ENCODE measurements at places on chromosomes 16 and 17.
A peak's percentile ranks its signal among the peaks of the same experiment; 100 is the strongest.

- no peak for DNase-seq
Observed at GRCh38 chr17:2964831-2965230, 98.6 kb downstream of the OR1D5 start.

GRCh38 chr17:29914819-29915537 is 15.1 kb downstream of the SSH2 start:
- DNase-seq, result no peak

DNA sequence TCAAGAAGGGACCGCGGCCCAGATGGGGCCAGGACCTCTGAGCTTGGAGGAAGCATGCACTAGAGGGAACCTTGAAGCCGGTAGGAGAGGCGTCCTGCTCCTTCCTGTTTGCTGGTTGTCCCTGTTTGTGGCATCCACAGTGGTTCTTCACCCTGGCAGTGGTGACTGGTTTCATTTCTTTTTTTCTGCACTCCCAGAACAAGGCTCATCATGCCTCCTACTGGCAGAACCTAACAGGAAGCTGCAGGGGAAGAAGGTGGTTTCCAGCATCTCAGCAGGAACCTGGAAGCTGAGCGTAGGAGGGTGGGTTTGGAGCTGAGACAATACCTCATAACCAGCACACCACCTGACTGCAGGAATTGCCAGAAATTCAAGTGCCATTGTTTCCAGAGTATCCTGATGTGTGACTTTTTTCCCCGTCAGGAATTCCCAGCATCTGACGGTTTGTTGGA is 5.8 kb downstream of the TMEM231 start:
- DNase-seq, result no peak

DNA sequence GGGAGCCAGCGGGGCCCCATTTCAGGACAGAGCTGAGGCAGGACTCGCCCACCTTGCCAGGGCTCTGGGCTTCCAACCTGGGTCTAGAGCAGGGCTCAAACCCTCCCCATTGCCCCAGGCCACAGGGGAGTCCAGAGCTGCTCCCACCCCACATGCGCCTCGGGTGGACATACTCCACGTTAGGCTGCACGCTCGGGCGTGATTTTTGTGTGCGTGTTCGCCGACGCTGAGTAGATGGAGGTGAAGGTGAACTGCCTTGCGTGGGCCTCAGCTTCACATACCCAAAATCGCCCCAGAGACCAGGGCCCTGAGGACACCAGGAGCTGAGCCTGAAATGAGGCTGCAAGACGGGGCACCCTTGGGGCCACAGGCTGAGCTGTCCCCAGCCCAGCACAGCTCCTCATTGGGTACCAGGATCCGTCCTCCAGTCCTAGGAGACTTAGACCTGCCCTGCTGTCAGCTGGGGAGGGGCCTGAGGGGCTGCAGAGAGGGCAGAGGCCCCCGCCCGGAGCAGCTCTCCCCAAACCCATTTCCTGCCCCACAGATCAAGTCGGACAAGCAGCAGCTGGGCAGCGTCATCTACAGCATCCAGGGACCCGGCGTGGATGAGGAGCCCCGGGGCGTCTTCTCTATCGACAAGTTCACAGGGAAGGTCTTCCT is 8.2 kb downstream of the CDH15 start:
- no peak for DNase-seq

DNA sequence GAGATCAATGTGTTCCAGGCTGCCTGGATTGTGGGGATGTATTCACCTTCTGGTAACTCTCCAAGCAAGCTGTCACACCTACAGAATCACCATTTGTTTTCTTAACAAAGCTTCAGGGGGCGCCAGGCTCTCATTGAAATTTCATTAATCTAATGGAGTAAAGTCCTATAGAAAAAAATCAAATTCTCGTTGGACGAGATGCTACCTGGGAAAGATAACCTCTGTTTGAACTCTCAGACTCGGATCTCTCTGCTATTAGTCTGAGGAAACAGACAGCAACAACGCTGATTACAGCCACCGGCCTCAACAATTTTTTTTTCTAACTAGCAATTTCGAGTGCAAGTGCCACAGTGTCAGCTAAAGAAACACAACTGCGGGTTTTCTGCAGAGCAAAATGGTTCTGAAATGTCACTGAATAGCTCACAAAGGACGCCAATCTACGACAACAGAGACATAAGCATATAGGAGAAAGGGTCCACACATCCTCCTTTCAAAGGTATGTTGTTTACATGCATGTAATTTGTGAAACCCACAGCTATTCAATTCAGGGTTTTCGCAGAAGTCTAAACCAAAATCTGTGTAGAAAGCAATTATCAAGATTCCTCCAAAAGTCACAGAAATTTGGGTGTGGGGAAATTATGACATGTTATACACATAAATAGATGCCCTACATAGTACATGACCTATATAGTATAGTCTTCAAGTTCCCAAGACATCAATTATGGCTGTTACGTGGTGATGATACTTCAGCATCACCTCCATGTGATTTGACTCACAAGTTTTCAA is 135.8 kb downstream of the SKAP1 start:
- no peak for DNase-seq

DNA sequence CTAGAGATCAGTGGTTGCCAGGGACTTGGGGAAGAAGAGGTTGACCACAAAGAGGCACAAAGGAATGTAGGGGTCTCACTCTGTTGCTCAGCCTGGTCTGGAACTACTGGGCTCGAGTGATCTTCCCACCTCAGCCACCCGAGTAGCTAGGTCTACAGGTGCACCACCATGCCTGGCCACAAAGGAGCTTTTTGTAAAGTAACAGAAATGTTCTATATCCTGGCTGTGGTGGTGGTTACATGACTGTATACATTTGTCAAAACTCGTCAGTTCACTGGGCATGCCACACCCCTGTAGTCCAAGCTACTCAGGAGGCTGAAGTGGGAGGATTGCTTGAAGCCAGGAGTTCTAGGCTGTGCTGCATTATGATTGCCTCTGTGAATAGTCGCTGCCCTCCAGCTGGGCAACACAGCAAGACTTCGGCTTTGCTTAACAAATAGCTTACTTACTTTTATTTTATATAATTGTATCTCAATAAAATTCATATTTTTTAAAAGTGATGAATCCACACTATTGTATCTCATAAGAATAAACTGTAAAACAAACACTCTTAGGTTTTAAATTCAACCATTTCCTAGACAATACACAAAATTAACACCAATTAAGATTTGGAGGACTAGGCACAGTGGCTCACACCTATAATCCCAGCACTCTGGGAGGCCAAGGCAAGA is 5.0 kb downstream of the SKA2 start:
- DNase-seq, result no peak

DNA sequence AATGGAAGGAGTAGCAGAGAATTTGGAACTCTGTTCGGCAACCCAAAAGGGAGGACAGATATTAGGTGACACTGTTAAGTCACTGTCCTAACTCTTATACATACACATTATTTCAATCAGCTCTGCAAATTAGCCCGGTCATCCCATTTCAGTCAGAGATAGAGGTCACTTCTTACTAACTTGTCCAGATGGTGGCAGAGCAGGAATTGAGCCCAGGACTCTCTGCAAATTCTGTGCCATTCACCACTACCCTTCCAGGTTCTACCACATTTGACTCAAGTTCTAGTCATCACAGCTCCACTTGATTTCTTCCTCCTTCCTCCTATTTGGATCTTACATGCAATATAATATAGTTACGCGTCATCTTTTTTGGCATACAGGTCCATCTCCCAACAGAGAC is 35.9 kb upstream of the NUDT7 start:
- no peak for DNase-seq

- peak; percentile 93 for DNase-seq
Observed at GRCh38 chr17:63435681-63436522, 10.2 kb downstream of the CYB561 start.

GRCh38 chr16:88013766-88014251 is 62.6 kb downstream of the BANP start:
- DNase-seq, result no peak

DNA sequence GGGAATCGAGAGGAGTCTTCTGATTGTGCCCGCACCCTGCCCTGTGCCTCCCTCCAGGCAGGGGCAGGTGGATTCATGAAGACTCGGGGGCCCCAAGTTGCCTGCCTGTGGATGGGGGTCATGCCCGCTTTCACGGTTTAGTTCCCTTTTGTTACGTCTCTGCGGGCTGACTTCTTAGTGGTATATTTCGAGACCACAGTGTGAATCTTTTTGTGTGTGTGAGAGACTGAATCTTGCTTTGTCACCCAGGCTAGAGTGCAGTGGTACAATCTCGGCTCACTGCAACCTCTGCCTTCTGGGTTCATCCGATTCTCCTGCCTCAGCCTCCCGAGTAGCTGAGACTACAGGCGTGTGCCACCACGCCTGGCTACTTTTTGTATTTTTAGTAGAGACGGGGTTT is 18.1 kb upstream of the RNF213 start:
- DNase-seq, result no peak

- no peak for DNase-seq
Observed at GRCh38 chr17:78107457-78107856, 21.1 kb downstream of the TMC6 start.

DNA sequence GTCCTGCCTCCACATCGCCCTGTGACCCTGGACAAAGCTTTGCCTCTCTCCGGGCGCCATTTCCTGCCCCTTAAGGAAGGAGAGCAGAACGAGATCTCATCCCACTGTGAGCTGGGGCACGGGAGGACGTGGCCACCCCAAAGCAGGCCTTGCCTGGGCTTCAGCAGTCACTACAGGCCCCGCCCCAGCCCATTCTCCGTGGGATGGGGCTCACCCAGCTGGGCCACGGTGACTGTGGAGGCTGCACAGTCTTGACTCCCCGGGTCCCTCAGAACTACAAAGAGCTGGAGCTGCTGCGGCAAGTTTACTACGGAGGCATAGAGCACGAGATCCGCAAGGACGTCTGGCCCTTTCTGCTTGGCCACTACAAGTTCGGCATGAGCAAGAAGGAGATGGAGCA is 28.2 kb downstream of the MNT start:
- DNase-seq, result no peak

DNA sequence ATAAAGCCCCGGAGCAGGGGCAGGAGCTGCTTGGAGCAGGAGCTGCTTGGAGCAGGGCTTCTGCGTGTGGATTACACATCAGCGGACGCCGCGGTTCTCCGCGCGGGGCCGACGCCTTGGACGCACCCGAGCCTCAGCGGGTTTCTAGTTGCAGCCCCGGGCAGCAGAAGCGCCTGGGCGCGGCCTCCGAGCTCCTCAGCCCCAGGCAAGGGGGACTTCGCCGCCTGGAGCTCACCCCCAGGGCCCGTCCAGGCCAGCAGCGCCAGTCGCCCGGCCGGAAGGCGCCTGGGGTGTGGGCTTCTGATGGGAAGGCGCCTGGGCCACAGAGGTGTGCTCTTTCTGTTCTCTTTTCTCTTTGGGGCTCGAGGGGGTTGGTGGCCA is 6.3 kb downstream of the FOXF1 start:
- no peak for DNase-seq

- DNase-seq, result peak; percentile 9
Observed at GRCh38 chr17:752002-752619, at the start of gene GEMIN4. TSS of gene GEMIN4 (minus strand) at chr17:752264. CDS start at chr17:752142, 122 bp downstream.

DNA sequence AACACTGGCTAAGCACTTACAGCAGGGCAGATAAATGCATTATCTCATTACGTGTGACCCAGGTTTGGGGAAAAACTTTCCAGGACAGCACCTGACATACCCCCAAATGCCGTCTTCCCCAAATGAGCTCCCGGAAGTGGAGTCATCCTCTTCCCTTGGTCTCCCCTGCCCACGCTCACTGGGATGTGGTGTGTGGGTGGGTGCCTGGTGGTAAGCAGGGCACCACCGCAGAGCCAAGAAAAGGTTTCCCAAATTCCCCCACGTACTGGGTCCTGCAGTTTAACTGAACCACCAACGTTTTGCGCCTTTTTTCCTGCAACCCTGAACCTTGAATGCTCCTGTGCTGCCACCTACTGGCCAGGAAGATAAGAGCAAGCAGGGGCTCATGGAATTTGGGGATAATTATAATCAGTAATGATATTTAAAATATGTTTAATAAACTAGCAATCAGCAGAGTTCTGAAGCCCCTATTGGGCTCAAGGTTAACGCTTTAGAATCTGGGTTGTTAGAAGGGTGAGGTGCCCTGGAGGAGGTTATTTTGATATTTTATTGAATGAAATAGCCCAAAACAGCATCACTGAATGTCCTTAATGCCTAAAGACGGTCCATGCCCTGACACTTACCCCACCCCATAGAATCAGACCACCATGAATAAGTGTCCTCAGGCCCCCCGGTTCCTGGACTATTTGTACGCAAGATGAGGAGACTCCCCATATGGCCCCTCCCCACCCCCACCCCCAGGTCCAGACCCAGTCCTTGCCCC is 8.0 kb downstream of the SPPL2C start:
- DNase-seq, result peak; percentile 8

DNA sequence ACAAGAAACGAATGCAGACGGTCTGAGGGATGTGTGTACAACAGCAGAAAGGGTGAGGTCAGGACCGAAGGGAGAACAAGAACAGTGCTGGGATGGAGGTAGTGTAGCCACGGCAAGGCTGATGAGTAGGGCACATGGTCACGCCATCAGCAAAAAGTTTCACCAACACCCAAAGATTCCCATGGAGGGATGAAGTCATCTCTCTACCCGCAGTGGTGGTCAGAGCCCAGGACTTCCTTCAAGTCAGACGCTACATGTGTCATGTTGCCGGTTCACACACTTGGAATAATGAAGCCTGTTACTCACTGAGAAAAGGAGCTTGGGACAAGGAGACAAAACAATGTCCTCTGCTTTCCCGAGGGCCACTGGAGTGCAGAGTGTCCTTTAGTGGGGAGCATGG is 79.7 kb downstream of the SALL1 start:
- DNase-seq, result no peak

GRCh38 chr17:49861150-49861884 is 13.4 kb upstream of the TAC4 start:
- DNase-seq, result peak; percentile 5

- no peak for DNase-seq
Observed at GRCh38 chr16:49493836-49494235, 120.2 kb downstream of the C16orf78 start.

- peak; percentile 23 for DNase-seq
Observed at GRCh38 chr17:51857052-51857597, 301.4 kb downstream of the CA10 start.

DNA sequence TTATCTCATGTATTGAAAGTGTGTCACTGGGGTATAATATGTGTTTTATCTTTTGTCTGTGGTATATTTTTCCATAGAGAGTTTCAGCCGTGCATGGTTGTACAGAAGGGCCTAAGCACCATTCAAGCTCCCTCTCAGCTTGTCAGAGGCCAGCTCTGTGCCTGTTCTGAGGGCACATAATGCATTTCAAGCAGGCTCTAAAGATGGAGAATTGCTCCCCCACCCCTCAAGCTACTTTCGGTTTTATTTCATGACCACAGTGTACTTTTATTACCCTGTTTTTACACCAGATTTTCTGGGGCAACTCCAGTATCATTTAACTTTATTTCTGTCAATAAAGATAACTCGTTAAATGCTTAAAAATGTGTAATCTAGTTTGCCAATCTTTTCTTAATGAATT is 131.7 kb downstream of the SHISA6 start:
- DNase-seq, result no peak

- no peak for DNase-seq
Observed at GRCh38 chr16:74742051-74742481, 32.6 kb downstream of the FA2H start.

DNA sequence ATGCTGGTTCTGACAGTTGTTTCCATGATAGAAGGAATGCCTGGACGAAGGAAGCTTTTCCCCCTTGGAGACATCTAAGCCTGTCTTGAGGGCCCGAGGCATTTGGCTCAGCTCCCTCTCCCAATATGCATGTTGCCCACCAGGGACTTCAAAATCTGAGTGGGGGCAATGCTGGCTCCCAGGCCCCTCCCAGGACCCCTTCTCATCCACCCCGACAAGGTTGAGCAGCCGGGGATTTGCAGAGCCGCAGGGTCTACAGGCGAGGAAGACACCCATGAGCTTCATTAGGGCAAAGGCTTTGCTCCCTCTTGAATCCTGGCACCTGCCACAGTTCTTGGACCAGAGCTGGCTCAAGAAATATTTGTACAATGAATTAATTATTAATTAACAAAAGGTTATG is 25.1 kb upstream of the DNAH17 start:
- DNase-seq, result no peak

GRCh38 chr17:60095381-60095780 is 16.7 kb upstream of the HEATR6 start:
- DNase-seq, result no peak
